Fibroblast of skin of right quadriceps (primary cell): ENCODE measurements at places on chromosomes 6 and 20.

DNA sequence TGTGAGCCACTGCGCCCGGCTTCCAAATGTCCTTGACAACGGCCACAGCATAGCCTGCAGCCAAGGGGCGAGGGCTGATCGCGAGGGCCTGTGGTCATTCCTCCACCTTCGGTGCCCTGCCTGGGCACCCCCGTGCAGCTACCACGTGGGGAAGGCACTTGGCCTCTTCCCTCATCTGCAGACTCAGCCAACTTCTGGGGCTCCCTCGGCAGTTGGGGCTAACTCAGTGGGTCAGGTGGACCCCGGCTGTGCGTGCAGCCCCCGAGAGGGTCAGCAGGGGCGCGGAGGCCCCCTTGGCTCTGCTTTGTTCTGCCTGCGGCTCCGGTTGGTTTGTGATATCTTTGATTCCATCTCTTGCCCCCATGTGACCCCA lies 52.9 kb upstream of the BHLHE23 start:
- DNase-seq: no peak

- no peak for DNase-seq
Measured at GRCh38 chr6:15955484-15955883, 173.4 kb upstream of the MYLIP start.

GRCh38 chr6:14925699-14926026 lies 320.2 kb upstream of the JARID2 start:
- DNase-seq: no peak

DNA sequence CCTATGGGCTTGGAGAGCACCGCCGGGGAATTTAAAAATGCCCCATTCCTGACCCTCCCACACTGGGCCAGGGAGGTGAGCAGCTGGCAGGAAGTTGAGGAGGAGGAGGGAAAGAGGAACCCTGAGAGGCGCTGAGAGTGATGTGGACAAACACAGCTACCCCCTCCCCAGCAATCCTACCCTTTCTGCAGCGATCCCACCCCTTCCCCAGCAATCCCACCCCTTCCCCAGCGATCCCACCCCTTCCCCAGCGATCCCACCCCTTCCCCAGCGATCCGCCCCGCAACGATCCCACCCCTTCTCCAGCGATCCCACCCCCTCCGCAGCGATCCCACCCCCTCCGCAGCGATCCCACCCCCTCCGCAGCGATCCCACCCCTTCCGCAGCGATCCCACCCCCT lies 111.6 kb downstream of the SYCP2 start:
- DNase-seq: no peak

- no peak for DNase-seq
Measured at GRCh38 chr6:157838718-157839430, 15.8 kb downstream of the SNX9 start.

DNA sequence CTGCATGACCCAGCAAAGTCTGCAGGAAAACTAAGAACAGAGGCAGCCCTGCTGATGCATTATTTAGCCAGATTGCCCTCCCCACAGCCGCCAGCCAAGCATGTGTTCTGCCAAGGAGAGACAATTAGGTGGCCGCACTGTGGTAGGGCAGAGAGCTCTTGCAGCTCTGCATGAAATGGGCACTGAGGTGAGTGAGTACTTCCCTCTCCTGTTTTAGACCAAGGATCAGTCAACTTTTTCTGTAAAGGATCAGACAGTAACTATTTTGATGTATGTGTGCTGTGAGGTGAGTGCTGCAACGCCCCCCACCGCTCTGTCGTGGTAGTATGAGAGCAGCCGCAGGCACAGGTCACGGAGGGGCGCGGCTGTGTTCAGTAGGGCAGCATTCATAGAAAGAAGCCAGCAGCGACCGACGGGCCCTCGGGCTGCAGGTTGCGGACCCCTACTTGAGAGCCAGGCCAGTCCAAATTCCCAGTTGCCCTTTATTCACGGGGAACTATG lies 23.8 kb upstream of the FAM50B start:
- DNase-seq: no peak
